ENCODE measurements at places on chromosomes 2 and 18.

- DNase-seq, result no peak
Measured at GRCh38 chr18:24485681-24486080, 25.2 kb downstream of the HRH4 start.

GRCh38 chr2:183078163-183078463 lies 434 bp upstream of the DUSP19 start:
- DNase-seq, result no peak

DNA sequence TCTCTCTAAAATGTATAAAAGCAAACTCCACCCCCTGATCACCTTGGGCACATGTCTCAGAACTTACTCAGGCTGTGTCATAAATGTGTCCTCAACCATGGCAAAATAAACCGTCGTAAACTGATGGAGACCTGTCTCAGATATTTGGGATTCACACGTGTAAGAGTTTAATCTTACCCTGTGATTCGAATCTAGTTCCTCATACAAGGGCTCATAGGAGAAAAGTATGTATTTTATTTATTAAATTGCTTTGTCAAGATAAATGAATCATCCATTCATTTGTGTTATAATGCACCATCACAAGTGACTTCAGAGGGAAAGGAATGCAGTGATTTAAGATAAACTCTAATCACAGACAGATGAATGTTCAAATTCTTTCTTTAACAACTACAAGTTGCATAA lies 712.5 kb upstream of the LRATD1 start:
- no peak for DNase-seq

- no peak for DNase-seq
Measured at GRCh38 chr2:47457268-47457667, 54.3 kb downstream of the MSH2 start.

- no peak for DNase-seq
Measured at GRCh38 chr2:198641161-198641560, 816.6 kb downstream of the SATB2 start.

GRCh38 chr18:59881728-59882656 lies 17.8 kb upstream of the PMAIP1 start:
- no peak for DNase-seq

DNA sequence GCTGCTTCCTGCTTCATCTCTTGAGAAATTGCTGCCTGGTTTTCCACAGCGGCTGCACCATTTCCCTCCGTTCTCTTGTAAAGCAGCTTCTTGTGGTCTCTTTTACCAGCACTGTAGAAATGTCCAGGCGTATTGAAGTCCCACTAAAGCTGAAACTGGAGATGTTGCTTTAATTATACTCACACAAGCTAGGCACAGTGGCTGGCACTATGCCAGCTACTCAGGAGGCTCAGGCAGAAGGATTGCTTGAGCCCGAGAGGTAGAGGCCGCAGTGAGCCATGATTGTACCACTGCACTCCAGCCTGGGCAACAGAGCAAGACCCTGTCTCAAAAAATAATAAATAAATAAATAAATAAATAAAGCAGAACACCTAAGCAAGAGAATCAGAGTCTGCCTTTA lies 19.2 kb upstream of the ATP9B start:
- no peak for DNase-seq

- DNase-seq, result no peak
Measured at GRCh38 chr2:219199470-219200211, 6.9 kb upstream of the ZFAND2B start.

DNA sequence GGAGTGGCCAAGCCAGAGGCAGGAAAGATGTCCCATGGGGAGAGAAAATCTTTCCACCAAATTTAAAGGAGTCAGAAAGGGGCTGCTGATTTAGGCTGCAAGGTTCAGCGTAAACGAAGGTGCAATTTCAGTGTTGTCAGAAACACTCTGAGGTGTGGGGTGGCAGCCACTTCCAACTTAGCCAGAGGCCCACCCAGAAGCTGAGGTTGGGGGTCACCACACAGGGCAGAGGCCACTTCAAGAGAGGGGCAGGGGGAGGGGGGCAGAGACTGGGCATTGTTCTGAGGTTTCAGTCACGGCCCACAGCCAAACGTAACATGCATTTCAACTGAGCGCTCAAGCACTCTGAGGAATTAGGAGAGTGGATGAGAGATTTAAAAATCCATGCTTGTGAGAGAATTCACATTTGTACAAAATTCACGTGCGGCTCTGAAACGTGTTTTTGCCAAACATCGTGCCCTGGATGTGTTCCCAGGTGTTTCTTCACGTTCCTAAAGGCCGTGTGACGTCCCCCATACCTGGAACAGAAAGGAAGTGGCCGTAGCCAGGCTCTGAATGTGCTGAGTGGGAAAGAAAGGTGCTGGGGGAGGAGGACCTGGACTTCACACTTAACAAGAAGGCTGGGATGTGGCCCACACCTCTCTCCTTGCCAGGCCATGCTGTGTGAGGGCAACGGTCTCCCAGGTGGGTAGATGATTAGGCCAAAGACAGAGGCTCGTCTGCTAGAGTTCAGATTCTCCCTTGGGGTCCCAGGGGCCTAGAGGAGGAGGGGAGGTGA lies 19.5 kb upstream of the BOK start:
- no peak for DNase-seq

Measured in T1000 (cell line).